ENCODE measurements at places on chromosomes 6 and 20.
A peak's percentile ranks its signal among the peaks of the same experiment; 100 is the strongest.

DNA sequence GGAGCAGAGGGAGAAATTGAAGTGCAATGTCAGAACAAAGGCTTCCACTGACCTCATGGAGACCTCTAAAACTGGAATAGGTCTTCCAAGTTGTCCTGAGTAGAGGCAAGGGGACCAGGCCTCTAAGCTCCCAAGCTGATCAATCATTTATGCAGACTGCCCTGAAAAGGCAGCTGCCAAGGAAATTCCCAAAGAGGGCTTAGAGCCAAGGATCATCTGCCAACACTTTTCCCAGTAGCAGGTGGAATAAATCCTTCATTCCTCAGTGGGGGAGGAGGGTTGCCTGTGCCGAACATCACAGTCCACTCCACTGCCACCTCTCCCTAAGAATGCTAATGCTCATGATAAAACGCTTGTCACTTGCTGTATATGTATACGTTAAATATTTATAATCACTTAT lies 29.3 kb upstream of the RALY start:
- DNase-seq = no peak

GRCh38 chr6:18031189-18031588 lies 43.8 kb upstream of the KIF13A start:
- DNase-seq = no peak

GRCh38 chr6:101784094-101784493 lies 390.6 kb downstream of the GRIK2 start:
- no peak for DNase-seq

DNA sequence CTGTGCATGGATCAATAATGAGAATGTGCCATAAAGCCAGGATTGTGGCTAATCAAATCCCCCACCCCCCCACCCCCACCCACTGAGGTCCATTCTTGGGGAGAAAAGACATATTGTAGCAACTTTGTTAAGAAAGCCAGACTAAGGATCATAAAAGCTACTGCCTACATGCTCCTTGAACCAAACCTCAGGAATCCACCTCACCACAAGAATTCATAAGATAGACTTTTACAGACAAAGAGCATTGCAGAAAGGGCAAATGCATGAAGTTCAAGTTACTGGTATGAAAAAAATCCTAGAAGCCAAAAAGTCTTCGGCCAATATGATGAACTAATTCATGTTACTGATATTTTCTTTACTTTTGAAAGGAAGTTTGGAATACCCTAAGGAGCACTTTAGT lies 187.9 kb upstream of the ARID1B start:
- peak; percentile 19 for DNase-seq

- DNase-seq = no peak
These were observed 23.2 kb upstream of the PNPLA1 start for GRCh38 chr6:36246506-36247268.

DNA sequence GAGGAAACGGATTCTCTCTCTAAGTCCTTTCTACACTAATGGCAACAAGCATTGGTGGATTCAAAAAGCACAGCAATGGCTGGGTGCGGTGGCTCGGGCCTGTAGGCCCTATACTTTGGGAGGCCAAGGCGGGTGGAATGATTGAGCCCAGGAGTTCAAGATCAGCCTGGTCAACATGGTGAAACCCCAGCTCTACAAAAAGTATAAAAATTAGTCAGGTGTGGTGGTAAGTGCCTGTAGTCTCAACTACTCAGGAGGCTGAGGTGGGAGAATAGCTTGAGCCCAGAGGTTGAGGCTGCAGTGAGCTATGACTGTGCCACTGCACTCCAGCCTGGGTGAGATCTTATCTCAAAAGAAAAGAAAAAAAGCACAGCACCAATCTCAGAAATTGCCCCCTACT lies 19.3 kb downstream of the PAQR8 start:
- no peak for DNase-seq

DNA sequence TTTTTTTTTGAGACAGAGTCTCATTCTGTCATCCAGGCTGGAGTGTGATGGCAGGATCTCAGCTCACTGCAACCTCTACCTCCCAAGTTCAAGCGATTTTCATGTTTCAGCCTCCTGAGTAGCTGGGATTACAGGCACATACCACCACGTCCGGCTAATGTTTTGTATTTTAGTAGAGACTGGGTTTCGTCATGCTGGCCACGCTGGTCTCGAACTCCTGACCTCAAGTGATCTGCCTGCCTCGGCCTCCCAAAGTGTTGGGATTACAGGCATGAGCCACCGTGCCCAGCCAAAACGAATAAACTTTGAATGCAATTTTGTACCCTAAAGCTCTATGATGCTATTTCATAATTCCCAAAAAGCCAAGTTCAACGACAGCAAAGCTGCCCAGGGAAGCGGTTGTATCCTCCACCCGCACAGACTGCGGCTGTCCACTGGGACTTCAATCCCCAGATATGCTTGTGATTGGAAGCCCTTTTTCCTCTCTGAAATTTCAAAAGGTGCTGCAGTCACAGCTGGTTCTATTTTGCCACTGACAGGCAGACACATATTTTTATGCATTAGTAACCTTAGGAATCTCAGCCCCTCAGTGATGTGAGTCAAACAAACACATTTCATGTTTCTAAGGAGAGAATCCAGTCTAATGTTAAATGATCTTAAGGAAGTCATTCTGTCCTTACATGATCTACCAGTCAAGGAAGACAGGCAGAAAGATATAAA lies 8.7 kb upstream of the RAMACL start:
- no peak for DNase-seq

GRCh38 chr20:17097603-17098002 lies 129.2 kb upstream of the PCSK2 start:
- DNase-seq = no peak

GRCh38 chr20:40148886-40149285 lies 540.1 kb downstream of the MAFB start:
- DNase-seq = no peak

DNA sequence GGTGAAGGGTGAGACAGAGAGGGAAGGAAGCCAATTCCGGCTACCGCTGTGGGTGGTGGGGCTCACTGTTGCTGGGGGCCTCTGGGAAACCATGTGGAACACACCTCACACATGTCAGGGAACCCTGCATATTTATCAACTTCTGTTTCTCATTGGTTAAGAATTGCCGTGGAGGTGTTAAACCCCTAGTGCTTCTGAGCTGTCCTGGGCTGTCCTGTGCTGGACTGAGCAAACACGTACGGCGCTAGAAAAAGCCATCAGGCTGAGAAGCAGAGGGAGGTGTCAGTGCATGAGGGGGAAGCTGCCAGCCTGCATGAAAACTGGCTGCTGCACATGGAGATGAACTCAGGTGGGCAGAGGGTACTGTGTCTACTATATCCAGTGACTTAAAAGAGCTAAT lies 103.9 kb upstream of the JAG1 start:
- no peak for DNase-seq

GRCh38 chr6:44235891-44236516 lies 10.9 kb upstream of the HSP90AB1 start:
- DNase-seq = no peak

DNA sequence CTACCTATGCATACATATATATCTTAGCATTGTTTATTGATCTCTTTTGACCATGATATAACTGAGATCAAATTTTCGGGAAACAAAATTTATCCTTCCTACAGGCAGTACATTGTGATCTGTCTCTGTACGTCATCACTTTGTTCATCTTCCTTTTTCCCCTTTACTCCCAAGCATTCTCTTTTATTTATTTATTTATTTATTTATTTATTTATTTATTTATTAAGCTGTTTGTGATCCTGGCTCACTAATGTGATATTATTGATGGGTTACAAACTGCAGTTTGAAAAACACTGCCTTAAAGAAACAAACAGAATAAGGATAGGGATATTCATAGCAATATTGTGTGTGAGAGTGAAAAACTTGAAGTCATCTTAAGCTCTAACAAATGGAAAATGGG lies 51.2 kb downstream of the MACROD2 start:
- DNase-seq = no peak

DNA sequence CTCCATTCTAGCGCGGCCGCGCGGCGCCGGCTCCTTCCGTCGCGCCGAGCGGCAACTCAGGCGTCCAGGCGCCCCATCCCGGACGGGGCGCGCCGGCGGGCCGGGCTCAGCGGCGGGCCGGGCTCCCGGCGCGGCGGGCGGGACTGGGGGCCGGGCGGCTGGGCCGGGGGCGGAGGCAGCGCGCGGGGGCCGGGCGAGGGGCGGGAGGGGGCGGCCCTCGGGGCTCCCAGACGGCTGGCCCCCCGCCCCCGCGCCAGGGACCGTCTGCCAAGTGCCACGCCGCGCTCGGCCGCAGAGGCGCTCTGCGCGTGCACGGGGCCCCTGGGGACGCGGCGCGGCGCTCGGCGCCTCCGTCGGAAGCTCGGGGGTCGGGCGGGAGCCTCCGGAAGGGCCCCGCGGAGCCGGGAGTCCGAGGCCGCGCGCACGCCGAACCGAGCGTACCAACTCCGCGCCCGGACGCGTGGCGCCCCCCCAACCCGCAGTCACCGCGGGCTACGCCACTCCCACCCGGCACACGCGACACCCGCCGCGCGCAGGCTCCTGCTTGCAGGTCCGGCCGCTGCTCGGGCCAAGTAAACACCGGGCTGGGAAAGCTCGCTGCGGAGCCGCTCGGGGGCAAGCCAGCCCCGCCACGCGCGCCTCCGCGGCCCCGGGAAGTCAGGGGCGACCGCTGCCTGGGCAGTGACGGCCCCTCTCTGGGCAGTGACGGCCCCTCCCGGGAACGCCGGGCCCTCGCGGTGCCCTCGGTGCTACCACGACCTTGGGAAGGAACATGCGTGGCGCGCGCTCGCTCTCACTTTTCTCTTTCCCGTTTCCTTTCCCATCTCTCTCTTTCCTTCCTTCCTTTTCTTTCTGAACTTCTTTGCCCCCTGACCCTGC lies at the start of gene PREX1:
TSS of gene PREX1 (minus strand) at position 145 of the 879 bp plus-strand sequence. CDS start at position 6, 139 bp downstream.
- peak; percentile 96 for DNase-seq

DNA sequence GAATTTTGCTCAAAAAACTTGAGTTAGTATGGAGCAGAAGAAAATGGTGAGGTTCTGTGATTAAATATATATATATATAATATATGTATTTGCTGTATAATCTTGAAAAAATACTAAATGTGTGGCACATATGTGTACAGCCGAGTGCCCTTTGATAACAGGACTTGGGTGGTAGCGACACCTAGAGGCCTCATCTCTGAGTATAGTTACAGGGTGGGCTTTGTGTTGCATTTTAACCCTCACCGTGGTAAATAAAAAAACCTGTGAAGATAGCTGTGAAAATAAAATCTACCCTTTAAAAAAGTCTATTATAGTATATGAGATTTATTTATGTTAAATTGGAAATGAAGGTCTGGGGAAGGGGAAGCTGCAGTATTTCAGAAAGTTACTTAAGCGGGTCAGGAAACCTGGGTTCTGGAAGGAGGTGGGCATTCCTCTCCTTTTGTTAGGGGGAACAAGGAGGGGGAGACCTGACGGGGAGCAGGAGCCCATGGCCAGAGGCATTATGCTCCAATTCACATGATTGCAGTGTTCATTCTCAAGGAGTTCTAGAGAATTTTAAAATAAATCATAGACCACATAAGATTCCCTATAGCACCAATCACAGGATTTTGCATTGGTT lies 82.7 kb downstream of the SH3BGRL2 start:
- DNase-seq = peak; percentile 22

DNA sequence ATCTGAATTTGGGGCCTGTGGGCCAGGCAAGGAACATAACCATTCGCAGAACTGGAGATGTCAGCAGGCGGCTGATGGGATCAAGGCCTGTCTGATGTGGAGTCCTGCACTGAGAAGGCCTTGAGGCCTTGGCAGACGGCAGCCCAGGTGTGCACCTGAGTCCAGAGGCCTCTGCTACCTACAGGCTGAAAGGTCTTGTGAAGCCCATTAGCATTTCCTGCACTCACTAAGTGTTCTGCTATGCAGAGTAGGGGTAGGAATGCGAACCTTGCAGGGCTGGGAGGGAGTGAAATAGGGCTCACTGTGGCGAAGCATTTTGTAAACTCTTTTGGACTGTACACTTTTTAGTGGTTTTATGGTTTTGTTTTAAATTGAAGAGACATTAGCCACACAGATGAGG lies 48.3 kb upstream of the RNF24 start:
- DNase-seq = no peak

DNA sequence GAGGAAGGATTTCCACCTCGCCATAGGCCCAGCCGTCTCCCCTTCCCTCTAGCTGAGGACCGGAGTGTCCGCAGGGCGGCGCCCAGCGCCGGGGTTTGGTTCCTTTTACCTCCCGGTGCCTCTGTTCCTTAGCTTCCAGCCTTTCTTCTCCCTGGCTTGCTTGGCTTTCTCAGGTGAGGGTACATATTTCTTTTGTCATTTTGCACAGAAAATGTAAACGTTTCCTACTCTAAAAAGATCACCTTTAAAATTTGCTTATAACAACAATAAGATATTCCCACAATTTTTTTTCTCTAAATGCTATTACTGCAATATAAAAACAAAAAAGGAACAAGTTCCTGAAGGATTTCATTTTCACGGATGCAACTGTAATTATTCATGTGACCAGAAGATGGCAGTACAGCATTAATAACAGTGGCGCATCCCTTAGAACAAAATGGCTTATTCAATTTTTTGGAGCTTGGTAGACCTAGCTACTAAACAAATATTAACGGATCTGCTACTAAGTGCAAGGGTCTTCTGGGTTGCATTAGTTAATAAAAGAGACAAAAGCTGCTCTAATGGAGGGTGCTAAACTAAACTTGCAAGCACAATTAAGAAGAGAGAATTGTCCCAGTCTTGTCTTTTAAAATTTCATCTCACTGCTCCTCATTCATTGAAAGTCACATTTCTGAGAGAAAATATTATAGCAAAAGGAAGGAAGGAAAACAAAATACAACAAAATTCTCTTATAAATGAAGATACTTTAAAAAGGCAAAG lies 172.9 kb downstream of the ADGRG6 start:
- peak; percentile 63 for DNase-seq

GRCh38 chr20:50467718-50468356 lies 42.3 kb upstream of the PTPN1 start:
- DNase-seq = peak; percentile 81

DNA sequence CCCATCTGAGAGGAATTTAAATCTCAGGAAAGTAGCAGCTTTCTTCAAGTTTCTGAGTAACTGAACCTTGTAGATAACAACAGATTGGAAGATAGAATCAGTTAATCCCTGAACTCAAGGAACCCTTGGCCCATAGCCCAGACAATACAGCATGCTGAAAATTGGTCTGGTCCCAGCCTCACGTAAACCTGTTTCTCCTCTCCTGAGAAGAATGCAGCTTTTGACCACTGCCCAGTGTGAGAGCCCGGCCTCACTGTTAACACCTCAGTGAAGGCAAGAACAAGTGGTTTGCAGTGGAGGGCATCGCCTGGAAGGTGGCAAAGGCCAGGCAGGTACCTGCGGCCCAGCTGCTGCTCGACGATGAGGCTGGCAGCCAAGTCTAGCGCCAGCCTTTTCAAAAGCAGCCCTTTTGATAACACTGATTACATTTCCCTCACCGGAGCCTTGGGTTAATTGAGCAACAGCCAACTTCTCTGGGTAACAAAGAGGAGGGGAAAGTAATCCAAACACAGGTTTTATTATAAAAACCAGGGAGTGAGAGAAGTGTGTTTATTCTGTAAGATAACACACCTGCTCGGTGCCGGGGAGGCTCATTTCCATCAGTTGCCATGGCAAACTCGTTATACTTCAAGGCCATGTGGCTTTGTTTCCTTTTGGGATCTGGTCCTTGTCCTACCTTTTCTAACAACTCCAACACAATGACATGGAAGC lies 54.0 kb downstream of the TRAF3IP2 start:
- DNase-seq = no peak

Measured in HTR-8/SVneo (cell line).